ENCODE measurements at places on chromosomes 11 and 22. TPM values are rescaled to one million over a fixed set of nuclear protein-coding genes. Genes with fewer than 3 reads are reported as not detected.

STARD10 gene
- total RNA-seq, result 30.7 TPM

DNA sequence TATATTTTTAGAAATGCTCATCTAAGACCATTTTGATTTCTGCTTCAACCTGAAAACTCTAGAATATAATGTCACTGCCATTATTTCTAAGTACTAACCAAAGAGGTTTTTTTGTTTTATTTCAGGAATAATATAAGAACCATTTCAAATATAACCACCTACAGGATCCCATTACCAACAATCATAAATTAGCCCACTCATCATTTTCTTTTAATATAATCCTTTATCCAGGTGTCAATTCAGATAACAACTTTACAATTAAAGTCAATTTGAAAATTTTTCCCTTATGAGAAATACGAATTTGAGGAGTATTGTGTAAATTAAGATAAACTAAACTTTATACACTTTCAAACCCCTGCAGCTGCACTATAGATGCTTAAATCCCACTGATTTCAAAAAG is 1043.0 kb upstream of the CNTN5 start:
- no peak for DNase-seq

GRCh38 chr11:118628432-118628831 is 21.0 kb downstream of the PHLDB1 start:
- no peak for DNase-seq

APOL6 gene
- 17.1 TPM for total RNA-seq

SLC5A12 gene
- total RNA-seq, result not detected

DNA sequence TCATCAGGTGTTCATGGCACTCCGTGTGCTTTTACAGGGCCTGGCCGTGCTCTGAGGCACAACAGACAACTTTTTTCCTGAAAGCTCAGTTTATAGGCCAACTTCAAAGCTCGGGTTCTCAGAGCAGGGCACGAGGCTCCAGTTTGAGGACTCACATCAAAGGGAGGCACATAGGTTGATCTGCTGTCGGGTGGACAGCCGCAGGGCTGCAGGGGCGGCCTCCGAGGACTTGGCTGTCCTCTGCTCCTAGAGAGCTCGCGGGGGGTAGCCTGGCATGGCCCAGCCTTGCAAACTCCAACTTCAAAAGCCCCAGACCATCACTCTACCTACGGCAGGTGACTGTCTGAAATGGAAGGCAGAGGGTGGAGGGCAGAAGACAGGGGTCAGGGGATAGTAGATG is 31.6 kb downstream of the C11orf58 start:
- no peak for DNase-seq

SAA4 gene
- not detected for total RNA-seq

DNA sequence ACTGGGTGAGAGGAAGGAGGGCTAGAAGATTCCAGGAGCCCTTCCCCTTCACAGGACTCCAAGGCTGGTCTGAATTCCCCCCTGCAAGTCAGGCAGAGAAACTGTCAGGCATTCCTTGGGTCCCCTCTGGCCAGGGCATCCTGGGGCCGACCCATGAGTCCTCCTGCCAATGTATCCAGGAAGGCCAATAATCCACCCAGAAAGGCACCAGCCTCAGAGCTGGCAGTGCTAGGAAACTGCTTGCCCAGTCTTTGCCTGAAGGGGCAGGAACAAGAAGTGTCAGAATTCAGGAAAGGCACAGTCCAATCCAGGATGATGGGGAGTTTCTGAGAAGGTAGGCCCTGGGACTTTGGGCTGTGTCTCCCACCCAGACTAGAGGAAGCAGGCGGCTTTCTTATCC is 41.0 kb downstream of the BUD13 start:
- no peak for DNase-seq

DNA sequence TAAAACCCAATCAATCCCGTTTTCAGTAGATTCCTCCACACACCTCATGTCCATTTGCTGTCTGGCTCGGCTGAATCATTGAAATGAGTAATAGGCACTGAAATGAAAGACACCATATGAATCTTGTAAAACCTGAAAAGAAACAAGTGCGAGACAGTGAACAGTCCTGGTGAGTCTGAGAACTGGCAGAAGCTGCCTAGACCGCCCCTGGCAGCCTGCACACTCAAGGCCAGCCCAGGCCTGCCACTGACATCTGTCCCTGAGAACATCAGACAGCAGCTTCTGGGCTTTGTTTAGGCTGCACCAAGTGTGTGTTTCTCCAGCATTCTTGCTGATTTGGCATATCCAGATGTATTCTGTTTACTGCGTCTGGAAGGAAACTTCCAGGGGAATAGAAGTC is 44.8 kb downstream of the ENDOD1 start:
- DNase-seq, result no peak

SLN gene
- total RNA-seq, result not detected

DNA sequence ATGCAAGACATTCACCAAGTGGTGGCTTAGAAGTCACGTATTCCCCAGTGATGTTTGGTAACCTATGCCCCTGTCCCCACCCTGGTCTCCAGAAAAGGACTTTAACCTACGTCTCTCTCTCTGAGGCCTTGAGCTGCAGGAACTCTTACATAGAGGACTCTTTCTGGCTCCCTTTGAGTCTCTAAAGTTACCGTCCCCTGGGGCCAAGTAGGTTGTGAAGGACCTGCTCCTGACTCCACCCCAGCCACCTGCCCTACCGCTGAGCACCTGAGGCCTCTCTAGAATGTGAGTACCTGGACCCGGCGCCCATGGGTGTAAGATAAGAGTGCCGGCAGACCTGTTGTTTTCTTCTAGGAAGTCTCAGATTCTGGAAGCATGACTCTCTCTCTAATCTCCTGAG is 95.4 kb downstream of the TIMP3 start:
- no peak for DNase-seq

GRCh38 chr11:66568124-66568916 is at the start of gene CTSF:
Gene CTSF, minus strand, starts transcription at chr11:66568606. Its CDS starts 120 bp downstream, at chr11:66568486.
- DNase-seq, result peak; percentile 95

ANO9 gene
- total RNA-seq, result 0.14 TPM

- DNase-seq, result no peak
Observed at GRCh38 chr11:87397011-87397865, 359.5 kb downstream of the TMEM135 start.

FXYD2 gene
- total RNA-seq, result 3.2 TPM

MPZL2 gene
- 8.0 TPM for total RNA-seq

UPK3A gene
- total RNA-seq, result not detected

DNA sequence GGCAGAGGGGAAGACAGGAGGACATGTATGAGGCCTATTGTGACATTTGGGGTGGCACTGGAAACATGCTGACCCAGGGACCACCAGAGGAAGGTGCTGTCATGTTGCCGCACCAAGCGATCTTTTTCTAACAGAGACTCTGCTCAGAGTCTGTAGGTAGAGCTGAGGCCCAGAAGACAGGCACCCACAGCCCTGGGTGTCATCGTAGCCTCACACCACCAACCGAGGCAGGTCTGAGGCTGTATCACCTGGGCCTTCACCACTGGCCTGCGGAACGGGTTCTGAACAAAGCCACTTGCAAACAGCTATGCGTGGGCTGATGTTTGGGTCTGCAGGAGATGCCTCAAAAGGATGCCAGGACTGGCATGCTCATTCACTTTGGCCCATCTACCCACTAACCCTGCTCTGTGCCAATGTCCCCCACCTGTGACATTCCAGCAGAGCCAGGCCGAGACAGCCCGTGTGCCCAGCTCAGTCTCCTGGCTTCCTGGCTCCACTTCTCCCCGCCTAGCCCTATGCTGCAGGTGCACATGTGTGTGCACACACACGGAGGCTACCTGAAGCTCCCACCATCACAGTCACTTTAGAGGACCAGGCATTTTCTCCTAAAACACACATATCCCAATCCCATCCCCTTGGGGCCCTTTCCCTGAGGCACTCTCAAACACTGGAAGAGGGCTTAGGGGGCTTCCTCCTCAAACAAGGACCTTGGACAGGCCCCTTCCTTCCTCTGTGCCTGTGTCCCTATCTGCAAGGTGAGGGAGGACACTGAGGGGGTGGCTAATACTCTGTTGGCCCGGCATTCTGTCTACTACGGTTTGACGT is 3.6 kb downstream of the TRIM29 start:
- DNase-seq, result peak; percentile 44

RIMBP3C gene
- total RNA-seq, result not detected

GRCh38 chr22:50670513-50670912 is 2.1 kb upstream of the SHANK3 start:
- no peak for DNase-seq

DNA sequence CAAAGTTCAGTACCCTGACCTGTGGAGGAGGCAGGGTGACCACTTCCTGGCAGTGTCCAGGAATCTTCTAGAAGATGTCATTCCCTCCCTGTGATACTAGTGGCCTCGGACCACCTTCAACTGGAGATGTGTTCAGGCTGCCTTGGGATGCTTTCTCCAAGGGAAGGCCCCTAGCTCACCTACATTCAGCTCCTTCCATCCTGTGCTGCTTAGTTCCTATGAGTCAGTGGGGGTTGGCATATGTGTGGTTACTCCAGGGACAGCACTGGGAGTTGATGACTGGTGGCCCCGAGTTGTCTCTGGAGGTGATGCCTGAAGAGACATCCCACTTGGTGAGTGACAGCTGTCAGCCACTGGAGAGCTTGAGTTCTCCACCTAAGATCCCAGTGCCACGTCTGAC is 81.8 kb upstream of the OR9Q1 start:
- DNase-seq, result no peak

GRCh38 chr11:106959800-106960199 is 58.5 kb downstream of the GUCY1A2 start:
- DNase-seq, result no peak

- peak; percentile 95 for DNase-seq
Observed at GRCh38 chr22:35477911-35478582, 62.6 kb upstream of the RASD2 start.

DNA sequence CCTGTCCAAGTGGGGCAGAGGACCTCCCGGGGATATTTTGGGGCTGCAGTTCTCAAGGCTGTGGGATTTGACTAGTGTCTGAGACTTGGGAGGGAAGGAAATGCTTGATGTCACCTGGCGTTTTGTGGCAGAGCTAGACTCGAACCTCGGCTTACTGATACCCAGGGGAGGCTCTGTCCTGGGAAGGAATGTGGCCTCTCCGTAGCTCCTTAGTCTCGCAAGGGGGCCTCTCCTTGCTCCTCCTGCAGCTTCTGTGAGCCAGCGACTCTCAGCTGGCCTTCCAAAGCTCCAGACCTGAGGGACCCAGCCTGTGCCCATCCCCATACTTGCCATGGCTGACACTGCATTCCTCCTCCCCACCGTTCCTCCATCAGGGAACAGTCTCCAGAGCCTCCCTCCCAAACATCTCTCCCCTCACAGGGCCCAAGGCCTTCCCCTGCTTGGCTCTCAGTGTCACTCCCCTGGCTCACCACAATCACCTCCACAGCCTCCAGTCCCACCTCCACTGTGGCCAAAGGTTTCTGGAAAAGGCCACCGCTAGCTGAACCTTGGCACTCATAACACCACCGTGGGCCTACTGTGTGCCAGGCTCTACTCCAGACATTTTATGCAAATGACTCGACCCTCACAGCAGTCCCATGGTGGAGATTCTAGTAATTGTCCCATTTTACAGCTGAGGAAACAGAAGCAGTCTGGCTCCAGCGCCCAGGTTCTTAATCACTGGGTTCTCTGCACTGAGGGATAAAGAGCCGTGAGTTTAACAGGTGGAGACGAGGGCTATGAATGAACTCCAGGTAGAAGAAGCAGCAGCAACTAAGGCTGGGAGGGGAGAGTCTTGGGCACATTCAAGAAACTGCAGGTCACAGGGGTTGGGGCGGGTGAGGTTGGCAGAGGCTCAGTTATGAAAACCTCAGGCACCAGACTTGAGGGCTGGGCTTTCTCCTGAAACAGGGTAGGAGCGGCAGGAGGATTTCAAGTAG is 12.1 kb downstream of the P2RY2 start:
- peak; percentile 39 for DNase-seq

FZD4 gene
- total RNA-seq, result 22.9 TPM

GRCh38 chr11:11995601-11996000 is 12.8 kb downstream of the DKK3 start:
- DNase-seq, result no peak

DNA sequence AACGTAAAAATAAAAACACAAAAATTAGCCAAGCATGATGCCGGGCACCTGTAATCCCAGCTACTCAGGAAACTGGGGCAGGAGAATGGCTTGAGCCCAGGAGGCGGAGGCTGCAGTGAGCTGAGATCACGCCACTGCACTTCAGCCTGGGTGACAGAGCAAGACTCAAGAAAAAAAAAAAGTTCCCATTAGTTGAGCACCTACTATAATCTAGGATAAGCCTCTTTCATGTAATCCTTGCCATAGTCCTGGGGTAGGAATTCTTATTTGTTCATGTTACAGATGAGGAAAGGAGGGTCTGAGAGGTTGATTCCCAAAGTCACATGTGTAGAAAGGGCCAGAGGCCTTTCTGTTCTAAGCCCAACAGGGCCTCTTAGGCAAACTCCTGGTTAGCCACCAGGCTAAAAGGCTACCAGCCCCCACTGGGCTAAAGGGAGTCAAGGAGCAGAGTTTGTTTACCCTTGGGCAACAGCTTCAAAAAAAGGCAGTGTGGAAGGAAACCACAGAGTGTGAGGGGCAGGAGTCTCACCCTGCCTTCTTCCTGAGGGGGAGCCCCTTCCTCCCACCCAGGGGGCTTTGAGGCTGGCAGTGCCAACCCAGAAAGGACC is 21.6 kb upstream of the CSNK1E start:
- DNase-seq, result peak; percentile 25

JAM3 gene
- total RNA-seq, result 69.4 TPM

- DNase-seq, result peak; percentile 69
Observed at GRCh38 chr11:86559311-86559945, 113.0 kb downstream of the ME3 start.

DNA sequence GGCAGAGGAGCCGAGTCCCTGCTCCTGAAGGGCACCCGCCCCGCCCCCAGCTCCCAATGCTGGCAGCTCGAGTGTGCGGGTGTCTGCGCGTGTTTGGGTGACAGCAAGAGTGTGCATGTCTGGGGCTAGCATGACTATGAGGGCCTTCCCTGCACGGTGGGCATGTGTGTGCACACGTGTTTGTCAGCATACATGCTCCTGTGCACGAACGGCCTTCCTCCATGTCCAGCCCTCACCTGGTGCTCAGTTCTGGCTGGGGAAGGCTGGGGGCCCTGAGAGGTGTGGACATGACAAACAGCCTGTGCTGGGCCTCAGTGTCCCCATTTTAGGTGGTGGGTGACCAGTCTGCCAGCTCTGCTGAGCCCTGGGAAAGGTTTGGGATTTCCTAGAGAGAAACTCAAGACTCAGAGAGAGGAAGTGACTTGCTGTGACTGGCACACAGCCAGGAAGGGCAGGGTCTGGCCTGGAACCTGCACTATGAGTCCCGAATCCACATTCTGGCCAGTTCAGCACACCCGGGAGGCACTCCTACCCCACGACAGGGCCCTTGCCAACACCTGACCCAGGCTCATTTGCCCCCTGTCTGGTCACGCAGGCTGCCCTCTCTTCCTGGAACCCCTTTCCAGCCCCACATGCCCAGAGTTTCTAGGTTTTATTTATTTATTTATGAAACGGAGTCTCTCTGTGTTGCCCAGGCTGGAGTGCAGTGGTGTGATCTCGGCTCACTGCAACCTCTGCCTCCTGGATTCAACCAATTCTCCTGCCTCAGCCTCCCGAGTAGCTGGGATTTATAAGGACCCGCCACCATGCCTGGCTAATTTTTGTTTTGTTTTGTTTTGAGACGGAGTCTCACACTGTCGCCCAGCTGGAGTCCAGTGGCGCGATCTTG is 3.3 kb upstream of the SHISA8 start:
- no peak for DNase-seq

GRCh38 chr11:30855383-30856006 is 269.3 kb upstream of the MPPED2 start:
- no peak for DNase-seq

- DNase-seq, result no peak
Observed at GRCh38 chr11:118896921-118897591, 13.4 kb downstream of the CXCR5 start.
